Dermis lymphatic vessel endothelial cell (primary cell): ENCODE measurements at places on chromosomes 13 and 19. TPM values are rescaled to one million over a fixed set of nuclear protein-coding genes. Genes with fewer than 3 reads are reported as not detected.

The SPACA4 gene
- total RNA-seq: not detected in 2 replicates

The PEAK3 gene
- total RNA-seq: 0.22 and 0.26 TPM in 2 replicates

The GSX1 gene
- not detected in 2 replicates for total RNA-seq

The MARCHF2 gene
- total RNA-seq: 127 and 210 TPM in 2 replicates

The ZNF723 gene
- total RNA-seq: not detected in 2 replicates

The IL4I1 gene
- 0.52 and 1.6 TPM in 2 replicates for total RNA-seq

The WDR87 gene
- total RNA-seq: not detected in 2 replicates

The LIM2 gene
- not detected in 2 replicates for total RNA-seq

The OR4F17 gene
- not detected in 2 replicates for total RNA-seq

The KLK14 gene
- total RNA-seq: not detected in 2 replicates

The EPSTI1 gene
- 0.26 and 1.2 TPM in 2 replicates for total RNA-seq

The ZNF578 gene
- total RNA-seq: 0.54 and 1.1 TPM in 2 replicates

The SYT3 gene
- total RNA-seq: not detected in 2 replicates

The SWSAP1 gene
- total RNA-seq: 0.77 and 1.1 TPM in 2 replicates

The ZNF480 gene
- total RNA-seq: 3.9 and 7.1 TPM in 2 replicates

The CPT1C gene
- 11.8 and 12.5 TPM in 2 replicates for total RNA-seq

The ZNF813 gene
- 4.4 and 7.3 TPM in 2 replicates for total RNA-seq
